ENCODE measurements at places on chromosomes 2 and 18.
A peak's percentile ranks its signal among the peaks of the same experiment; 100 is the strongest.

GRCh38 chr2:767944-768343 is 90.7 kb upstream of the TMEM18 start:
- no peaks in the 10 kb centered on the region for H3K27me3 ChIP-seq
- no peak for DNase-seq
- no peak overlapping the region for H3K4me3 ChIP-seq

GRCh38 chr18:9753846-9754245 is 45.7 kb downstream of the RAB31 start:
- H3K27ac ChIP-seq: no peak overlapping the region
- H3K4me1 ChIP-seq: no peaks in the 10 kb centered on the region
- H3K4me3 ChIP-seq: no peak overlapping the region
- H3K27me3 ChIP-seq: no peaks in the 10 kb centered on the region
- H3K36me3 ChIP-seq: no peaks in the 10 kb centered on the region
- DNase-seq: no peak

DNA sequence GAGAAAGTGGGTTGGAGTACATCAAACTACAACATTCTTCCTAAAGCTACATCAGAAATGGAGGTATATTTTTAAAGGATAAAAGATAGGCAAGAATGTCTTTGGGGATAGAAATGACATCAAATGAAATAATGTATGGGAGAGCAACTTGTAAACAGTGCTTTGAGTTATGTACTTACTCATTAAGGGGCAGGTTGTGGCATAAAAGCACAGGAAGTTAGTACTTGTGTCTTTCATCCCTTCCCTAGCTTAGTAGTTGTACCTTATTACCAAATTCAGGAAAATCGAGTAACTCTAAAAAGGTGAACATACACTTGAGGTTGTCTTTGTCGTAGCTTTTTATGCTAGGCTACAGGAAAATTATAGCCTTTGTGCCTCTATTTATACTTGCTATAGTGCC is 28.9 kb downstream of the PPP1CB start:
- H3K27ac ChIP-seq: no peak overlapping the region
- H3K27me3 ChIP-seq: no peaks in the 10 kb centered on the region
- H3K36me3 ChIP-seq: peaks cover 66% of the 10 kb centered on the region
- no peak overlapping the region for H3K4me3 ChIP-seq
- H3K4me1 ChIP-seq: peaks cover 23% of the 10 kb centered on the region

DNA sequence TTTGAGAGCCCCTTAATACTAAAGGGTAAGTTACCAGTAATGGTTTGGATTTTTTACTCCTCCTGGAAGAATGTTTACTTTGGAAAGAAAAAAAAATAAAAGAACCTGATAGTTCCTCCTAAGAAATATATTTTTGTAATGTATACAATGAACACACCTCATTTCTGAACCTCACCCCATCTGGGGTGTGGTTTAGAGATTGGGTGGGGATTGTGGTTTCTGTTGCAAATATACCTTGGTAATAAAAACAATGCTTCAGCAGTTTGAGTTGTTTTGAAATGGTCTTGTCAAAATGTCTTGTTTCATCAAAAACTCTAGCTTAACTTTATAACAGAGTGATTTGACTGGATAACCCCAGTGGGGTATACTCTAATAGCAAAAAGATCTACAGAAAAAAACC is 448.9 kb upstream of the MEIS1 start:
- H3K36me3 ChIP-seq: no peaks in the 10 kb centered on the region
- H3K27ac ChIP-seq: no peak overlapping the region
- no peak overlapping the region for H3K4me3 ChIP-seq

DNA sequence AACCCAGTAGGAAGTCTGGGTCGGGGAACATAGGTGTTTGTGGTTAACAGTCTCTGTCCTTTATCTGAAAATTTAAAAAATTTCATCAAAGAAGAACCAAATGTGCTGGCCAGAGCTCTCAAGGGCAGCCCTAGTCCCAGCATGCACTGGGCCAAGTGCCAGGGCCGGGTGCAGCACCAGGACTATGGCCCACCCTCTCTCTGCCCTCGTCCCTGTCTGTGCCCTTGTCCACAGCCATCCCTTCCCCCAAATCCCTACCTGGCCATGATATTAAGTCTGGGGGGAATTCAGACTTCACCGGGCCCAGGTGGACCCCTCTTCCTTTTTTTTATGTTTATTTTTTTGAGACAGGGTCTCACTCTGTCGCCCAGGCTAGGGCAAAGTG is 14.4 kb upstream of the ZFP36L2 start:
- H3K27ac ChIP-seq: peak overlapping the region; percentile 47
- H3K36me3 ChIP-seq: no peaks in the 10 kb centered on the region
- no peaks in the 10 kb centered on the region for H3K4me1 ChIP-seq
- no peak for DNase-seq

Measured in ascending aorta (tissue), 2 donors.